ENCODE measurements at places on chromosomes 5 and 9.
A peak's percentile ranks its signal among the peaks of the same experiment; 100 is the strongest.

- DNase-seq: no peak
Measured at GRCh38 chr5:51347704-51348103, 35.5 kb upstream of the ISL1 start.

GRCh38 chr5:34843497-34843896 lies 4.5 kb downstream of the TTC23L start:
- no peak for DNase-seq

GRCh38 chr9:29657821-29658220 lies 2084.5 kb upstream of the C9orf72 start:
- no peak for DNase-seq

- no peak for DNase-seq
Measured at GRCh38 chr5:36944607-36945225, 68.1 kb downstream of the NIPBL start.

GRCh38 chr9:92066168-92066567 lies 49.0 kb downstream of the SPTLC1 start:
- DNase-seq: no peak

DNA sequence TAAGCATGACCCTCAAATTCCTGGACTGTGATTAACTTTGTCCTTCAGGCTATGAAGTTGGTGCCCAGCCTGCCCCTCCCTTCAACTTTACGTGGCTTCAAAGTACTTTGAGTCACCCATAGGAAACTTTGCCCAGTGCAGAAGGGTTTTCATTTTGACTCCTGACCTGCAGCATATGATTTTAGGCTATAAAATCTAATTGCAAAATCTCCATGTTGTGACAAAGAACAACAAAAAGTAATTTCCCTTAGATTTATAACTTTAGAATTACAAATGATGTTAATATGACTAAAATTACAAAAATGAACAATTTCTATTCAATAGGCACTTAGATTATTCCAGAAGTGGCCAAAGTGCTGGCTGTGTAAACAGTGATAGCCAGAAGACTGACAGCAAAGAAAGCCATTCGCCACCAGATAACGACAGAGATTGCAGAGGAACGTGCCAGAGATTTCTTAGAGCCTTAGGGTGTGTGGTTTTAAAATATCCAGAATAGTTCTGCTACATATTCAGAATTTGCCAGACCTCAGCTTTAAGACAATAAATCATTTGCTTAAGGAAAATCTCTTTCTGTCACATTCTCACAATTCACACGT lies 197.4 kb downstream of the SEMA5A start:
- no peak for DNase-seq

GRCh38 chr9:104923740-104924139 lies 4.2 kb downstream of the ABCA1 start:
- no peak for DNase-seq

GRCh38 chr5:133392448-133392847 lies 219.9 kb downstream of the FSTL4 start:
- peak; percentile 11 for DNase-seq
